ENCODE measurements at places on chromosomes 5 and 9. TPM values are rescaled to one million over a fixed set of nuclear protein-coding genes. Genes with fewer than 3 reads are reported as not detected.

SARDH gene
- total RNA-seq: 19.6 TPM

GALNT12 gene
- 3.9 TPM for total RNA-seq

DMRTA1 gene
- 1.3 TPM for total RNA-seq

FOXD4L5 gene
- 0.06 TPM for total RNA-seq

PCDHB2 gene
- 6.2 TPM for total RNA-seq

SLC34A1 gene
- 166 TPM for total RNA-seq

DOCK8 gene
- total RNA-seq: 26.6 TPM

ALDH1A1 gene
- total RNA-seq: 173 TPM

IFNW1 gene
- total RNA-seq: not detected

TSLP gene
- 0.12 TPM for total RNA-seq

MARCHF3 gene
- 10.7 TPM for total RNA-seq

ARL14EPL gene
- not detected for total RNA-seq

SLC6A3 gene
- total RNA-seq: 0.41 TPM

GPR151 gene
- not detected for total RNA-seq

GARIN3 gene
- not detected for total RNA-seq

MRPS27 gene
- total RNA-seq: 56.8 TPM

PFN3 gene
- not detected for total RNA-seq

WDR70 gene
- 31.3 TPM for total RNA-seq

CORO2A gene
- total RNA-seq: 1.4 TPM

B4GALT1 gene
- total RNA-seq: 56.2 TPM

SHROOM1 gene
- 26.8 TPM for total RNA-seq

OR13C3 gene
- not detected for total RNA-seq

PCDHGA8 gene
- total RNA-seq: 6.2 TPM

TMEM171 gene
- 6.9 TPM for total RNA-seq

FGFR4 gene
- total RNA-seq: 57.7 TPM

C9orf57 gene
- total RNA-seq: not detected

NIPBL gene
- total RNA-seq: 63.6 TPM

SOX30 gene
- total RNA-seq: 0.06 TPM

ACTBL2 gene
- not detected for total RNA-seq

PLAC8L1 gene
- total RNA-seq: not detected

PPIP5K2 gene
- 85.3 TPM for total RNA-seq

ARHGAP26 gene
- 31.5 TPM for total RNA-seq

MAMDC2 gene
- total RNA-seq: 5.7 TPM

SPINK7 gene
- total RNA-seq: not detected

TMEFF1 gene
- 9.9 TPM for total RNA-seq

LECT2 gene
- not detected for total RNA-seq

Data from metanephros (tissue), 2 donors.